ENCODE measurements at places on chromosomes 11 and 22.

GRCh38 chr22:28019360-28019759 is 100.3 kb upstream of the PITPNB start:
- peak; percentile 59 for DNase-seq

- no peak for DNase-seq
Observed at GRCh38 chr11:34806875-34807274, 109.3 kb downstream of the APIP start.

- DNase-seq = no peak
Observed at GRCh38 chr11:116193321-116194131, 579.3 kb downstream of the BUD13 start.

- no peak for DNase-seq
Observed at GRCh38 chr11:31408201-31408600, 38.5 kb downstream of the DNAJC24 start.

GRCh38 chr22:42443240-42444076 is 11.3 kb upstream of the NFAM1 start:
- no peak for DNase-seq

GRCh38 chr11:33802194-33802950 is 28.1 kb upstream of the FBXO3 start:
- no peak for DNase-seq

- DNase-seq = no peak
Observed at GRCh38 chr11:4522752-4523151, 22.2 kb upstream of the OR52M1 start.

GRCh38 chr11:8107642-8108041 is 26.6 kb downstream of the TUB start:
- DNase-seq = no peak

- DNase-seq = no peak
Observed at GRCh38 chr11:36478700-36479329, 31.3 kb downstream of the TRAF6 start.

- DNase-seq = no peak
Observed at GRCh38 chr11:125842321-125842948, 9.3 kb downstream of the PATE4 start.

DNA sequence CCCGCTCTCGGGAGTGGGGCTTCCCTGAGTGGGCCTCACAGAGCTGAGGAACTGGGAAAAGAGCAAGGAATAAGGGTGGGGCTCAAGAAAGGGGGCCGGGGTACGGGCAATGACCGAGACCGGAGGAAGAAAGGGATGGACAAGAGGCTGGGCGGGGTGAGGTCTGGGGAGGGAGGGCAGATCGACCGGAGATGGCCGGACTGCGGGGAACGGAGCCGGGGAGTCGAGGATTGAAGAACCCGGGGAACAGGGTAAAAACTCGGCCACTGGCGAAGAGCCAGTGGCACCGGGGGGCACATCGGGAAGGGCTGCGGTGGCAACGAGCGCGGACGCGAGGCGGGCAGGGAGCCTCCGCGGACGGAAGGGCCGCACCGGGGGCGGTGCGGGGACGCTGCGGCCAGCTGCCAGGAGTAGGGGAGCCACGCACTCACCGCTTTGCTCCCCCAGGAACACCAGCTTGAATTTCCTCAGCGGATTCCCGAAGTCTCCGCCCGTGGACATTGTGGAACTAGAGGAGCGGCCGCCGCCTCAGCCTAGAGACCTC is 667 bp downstream of the RAB6A start:
- peak; percentile 87 for DNase-seq

DNA sequence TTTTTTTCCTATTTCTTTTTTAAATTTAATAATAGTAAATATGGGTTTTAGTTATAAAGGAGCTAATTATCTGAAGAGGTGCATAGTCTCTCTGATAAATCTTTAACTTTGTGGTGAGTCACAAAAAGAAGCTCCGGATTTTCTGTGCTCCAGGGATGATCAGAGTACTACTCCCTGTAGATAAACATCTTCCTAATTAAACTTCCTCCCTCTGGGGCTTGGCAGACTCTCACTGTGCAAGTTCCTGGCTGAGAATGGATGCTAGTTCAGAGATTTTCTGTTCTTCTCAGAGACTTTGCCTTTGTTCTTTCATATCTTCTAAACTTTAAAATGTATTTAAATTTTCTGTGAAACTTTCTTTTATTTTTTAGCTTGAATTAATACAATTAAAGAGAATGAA is at the start of gene OR10G7:
TSS of gene OR10G7 (minus strand) at position 72 of the 400 bp plus-strand sequence. CDS start 2,324 bp downstream, outside the sequence.
- DNase-seq = no peak

- DNase-seq = no peak
Observed at GRCh38 chr11:108727665-108728064, 62.8 kb downstream of the DDX10 start.

GRCh38 chr22:17958166-17958565 is 66.2 kb downstream of the MICAL3 start:
- DNase-seq = peak; percentile 55

DNA sequence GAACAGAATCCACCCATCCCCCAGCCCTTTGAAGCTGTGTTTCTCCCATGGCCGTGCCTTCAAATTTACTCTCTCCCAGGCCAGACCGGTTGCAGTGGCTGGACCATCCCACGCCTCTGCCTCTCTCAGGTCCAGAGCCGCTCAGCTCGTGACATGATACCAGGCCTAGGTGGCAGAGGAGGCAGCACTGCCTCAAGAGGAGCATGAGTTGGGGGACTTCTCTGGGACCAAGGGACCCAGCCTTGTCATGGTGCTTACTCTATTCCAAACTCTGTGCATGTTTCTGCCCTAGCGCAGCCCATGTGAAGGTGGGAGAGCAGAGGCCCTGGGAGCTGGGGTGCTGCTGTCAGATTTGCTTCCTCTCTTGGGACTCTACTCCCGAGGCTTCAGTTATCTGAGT is 51.0 kb downstream of the TRAF6 start:
- DNase-seq = no peak

- no peak for DNase-seq
Observed at GRCh38 chr22:24801901-24802465, 4.0 kb upstream of the SGSM1 start.

DNA sequence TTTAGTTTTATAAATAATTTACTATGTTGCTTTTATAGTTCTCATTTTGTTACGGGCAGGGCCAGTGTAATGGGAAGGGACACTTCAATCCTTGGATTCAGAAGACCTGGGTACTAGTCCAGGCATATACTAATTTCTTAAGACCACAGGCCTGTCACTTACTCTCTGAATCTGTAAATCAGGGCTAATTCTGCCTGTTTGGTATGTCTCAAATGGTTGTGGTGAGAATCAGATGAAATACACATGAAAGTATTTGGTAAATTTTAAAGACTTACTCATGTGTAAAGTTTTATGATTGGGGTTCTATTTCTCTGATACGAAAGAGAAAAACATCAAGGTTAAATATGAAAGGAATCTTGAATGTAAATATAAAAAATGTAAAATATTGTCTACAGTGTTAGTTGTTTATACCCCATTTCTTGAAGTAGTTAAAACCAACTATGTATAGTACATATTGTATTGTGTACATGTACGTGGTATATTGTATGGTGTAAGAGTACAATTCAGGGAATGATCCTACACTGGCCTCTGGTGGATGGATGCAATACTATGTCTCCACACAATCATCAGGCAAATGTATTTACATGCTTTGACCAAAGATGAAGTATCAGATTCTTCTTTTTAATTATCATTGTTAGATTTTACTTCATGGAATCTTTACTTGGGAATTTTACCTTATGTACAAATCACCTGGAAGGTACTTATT is 24.5 kb upstream of the RAG2 start:
- no peak for DNase-seq

GRCh38 chr22:38247713-38248112 is 25.1 kb downstream of the TMEM184B start:
- DNase-seq = no peak

- peak; percentile 83 for DNase-seq
Observed at GRCh38 chr11:111602865-111603610, 789 bp downstream of the SIK2 start.

DNA sequence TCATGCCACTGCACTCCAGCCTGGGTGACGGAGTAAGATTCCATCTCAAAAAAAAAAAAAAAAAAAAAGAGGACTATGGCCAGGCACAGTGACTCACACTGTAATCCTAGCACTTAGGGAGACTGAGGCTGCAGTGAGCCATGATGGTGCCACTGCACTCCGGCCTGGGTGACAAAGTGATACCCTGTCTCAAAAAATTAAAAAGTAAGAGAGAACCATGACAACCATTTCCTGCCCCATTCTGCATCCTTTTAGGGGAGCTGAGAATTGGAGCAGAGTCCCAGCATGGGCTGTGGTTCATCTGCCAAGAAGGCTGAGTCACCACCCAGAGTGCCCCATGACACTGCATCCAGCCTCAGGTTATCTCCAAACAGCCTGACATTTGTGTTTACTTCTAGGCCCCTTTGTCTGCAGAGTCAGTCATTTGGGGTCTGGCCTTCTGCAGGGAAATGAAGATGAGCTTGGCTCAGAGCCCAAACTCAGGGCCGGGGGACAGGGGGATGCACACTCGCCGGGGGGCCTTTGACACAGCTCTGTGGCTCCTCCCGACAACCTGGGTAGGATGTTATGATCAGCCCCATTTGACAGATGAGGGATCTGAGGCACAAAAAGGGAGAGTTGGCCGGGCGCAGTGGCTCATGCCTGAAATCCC is 4.7 kb downstream of the CSDC2 start:
- no peak for DNase-seq

DNA sequence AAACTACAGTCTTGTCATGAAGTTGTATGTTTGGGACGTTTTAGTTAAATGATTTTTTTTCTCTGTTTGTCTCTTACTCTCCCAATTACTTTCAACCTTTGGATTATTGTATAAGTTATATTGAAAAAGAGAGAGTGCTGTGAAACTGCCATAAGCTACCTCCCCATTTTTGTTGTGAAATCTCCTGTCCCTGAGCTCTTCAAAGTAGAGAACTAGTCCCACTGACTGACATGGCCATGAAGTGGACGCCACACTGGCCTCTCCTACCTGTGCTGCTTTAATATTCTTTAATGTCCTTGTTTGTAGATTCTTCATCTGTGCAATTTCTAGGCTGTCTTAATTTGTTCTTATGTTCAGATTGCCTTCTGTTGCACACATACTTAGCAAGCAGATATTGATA is 56.3 kb downstream of the PPFIA1 start:
- DNase-seq = no peak

DNA sequence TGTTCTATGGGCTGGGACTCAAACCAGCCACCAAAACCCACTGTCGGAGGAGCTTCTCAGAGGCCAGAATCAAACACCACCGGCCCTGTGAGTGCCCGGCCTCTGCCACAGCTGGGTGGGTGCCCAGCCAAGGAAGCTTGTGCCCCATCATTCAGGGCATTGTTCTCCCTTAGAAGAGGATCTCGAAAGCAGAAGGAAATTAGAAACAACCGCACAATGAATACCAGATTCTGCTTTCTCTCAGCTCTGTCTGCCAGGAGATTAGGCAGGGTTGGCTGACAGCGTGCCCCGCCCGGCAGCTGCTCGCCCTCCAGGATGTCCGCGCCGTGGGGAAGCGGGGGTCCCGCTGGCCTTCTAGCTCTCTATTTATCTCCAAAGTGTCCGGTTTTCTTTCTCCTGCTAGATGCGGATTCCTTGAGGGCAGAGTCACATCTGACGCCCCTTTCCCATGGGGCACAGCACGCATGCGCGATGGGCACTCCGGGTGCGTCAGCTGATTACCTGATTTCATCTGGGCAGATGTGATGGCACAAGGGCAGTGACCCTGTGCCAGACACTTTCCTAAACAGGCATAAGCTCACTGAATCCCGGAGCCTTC is 25.5 kb downstream of the SCGB1A1 start:
- DNase-seq = peak; percentile 92

- DNase-seq = no peak
Observed at GRCh38 chr11:70828593-70829082, 423.7 kb downstream of the SHANK2 start.

DNA sequence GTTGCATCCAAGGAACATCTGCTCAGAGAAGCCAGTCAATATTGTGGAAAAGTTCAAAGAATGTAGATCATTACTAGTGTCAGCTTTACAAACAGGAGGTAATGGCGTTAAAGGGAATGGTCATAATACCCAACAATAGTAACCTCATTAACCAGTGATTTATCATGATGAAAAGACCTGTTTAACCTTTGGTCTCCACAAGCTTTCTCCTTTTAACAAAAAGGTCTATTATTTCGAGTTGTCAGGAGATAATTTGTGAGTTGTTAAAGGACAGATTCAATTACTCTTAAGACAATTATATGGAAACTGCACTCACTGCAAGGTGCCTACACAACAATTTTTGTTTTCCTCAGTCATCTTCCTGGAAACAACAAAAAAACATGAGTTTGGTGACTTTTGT is 73.8 kb upstream of the HTATIP2 start:
- DNase-seq = no peak

DNA sequence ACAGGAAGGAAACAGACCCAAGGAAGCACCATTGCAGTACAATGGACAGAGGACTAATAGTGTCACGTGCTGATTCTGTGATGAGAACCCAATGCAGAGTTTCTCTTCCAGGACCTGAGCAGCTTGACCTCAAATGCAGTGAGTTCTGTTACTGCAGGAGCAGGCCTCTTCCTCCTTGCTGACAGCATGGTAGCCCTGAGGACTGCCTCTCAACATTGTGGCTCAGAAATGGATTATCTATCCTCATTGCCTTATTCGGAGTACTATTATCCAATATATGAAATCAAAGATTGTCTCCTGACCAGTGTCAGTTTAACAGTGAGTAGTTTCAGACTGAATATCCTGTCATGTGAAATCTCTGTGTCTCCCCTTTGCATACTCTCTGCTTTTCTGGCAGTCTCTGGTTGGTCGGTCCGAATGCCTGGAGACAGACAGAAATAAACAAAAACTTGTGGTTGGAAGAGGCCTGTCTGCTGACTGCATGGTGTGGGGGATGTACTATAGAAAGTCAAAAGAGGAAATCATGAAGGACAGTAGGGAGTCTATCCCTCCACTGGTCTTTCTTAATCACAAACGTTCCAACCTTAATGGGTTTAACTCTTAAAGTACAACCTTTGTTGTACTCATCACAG is 6.9 kb upstream of the MS4A14 start:
- DNase-seq = no peak

GRCh38 chr11:88603091-88603867 is 265.7 kb upstream of the CTSC start:
- no peak for DNase-seq

DNA sequence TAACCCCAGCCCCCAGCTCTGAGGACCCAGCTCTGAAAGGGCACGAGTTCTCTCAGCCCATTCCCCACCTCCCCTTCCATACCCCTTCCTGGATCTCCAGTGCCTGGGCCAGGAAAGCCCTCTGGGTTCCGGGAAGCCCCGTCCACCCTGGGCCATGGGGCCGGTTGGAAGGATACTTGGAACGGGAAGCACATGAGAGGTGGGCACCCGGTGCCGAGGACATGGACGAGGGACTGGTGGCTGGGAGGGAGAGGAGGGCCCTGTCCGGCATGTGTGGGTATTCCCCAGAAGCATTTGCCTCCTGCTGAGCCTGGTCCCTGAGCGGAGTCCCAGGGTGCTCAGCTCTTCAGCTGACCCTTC is 5.2 kb upstream of the HINFP start:
- DNase-seq = no peak

GRCh38 chr11:450809-451451 is 851 bp downstream of the PTDSS2 start:
- peak; percentile 86 for DNase-seq
